ENCODE measurements at places on chromosomes 16 and 17.
A peak's percentile ranks its signal among the peaks of the same experiment; 100 is the strongest.

DNA sequence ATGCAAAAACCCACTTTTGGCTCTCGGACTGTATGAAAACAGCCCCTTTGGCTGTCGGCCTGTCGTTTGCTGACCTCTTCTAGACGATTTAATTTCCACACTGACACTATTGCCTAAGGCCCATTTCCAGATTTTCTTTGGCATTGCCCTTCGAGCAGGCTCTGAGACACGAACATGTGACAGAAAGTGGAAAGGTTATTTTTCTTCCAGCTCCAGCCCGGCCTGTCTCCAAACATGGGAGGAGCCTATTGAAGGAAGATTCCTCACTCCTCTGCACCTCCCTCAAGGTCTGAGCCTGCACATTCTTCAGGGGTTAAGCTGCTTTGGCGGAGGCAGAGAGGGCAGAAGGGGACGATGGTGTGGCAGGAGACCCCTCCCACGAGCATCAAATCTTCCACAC is 85.9 kb upstream of the FOXF1 start:
- no peak for DNase-seq

GRCh38 chr17:68805609-68806008 is 149.6 kb downstream of the ABCA8 start:
- no peak for DNase-seq

DNA sequence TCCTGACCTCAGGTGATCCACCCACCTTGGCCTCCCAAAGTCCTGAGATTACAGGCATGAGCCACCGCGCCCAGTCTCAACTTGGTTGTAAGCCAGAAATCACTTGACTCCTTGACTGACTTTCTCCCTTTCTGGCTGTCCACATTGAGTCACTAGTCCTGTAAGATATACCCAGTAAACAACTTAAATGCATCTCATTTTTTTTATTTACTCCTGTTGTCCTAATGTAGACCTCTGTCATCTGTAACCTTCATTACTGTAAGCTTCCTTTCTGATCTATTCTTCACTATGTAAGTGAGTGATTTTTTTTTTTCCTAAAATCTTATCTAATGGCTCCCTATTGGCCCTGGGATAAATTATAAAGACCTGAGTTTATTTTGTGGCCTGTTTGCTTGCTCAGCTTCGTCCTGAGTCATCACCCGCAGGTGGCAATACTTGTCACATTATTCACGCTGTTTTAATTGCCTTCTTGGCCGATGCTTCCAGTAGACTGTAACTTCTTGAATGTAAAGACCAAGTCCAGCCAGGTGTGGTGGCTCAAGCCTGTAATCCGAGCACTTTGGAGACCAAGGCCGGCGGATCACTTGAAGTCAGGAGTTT is 41.0 kb downstream of the PAFAH1B1 start:
- DNase-seq, result no peak

DNA sequence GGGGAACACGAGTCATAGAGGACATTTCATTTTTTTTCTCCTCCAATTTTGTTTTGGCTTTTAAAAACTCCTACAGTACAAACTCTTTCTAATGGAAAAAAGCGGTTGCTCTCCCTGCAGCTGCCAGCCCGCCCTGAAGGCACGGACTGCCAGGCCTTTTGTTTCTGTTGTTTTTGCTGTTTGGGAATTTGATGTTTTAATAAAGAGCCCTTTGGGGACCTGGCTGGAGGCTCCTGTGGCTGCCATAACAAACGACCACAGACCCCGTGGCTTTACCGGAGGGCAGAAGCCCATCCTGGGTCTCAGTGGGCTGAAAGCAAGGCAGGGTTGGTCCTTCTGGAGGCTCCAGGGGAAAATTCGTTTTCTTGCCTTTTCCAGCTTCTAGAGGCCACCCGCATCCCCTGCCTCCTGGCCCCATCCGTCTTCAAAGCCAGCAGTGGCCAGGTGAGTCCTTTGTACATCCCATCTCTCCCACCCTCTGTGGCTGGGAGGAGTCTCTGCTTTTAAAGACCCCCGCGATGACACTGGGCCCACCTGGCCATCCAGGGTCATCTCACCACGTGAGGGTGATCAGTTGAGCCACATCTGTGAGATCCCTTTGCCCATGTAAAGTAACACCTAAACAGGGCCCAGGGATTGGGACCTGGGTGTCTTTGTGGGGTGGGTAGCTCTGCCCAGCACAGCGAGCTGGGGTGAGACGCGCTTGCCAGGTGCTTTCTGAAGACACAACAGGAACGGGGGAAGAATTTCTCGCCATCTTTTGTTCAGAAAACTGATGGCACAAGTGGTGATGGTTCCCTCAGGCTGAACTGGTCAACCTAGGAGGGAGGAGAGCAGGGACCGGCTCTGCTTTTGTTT is 113.9 kb downstream of the BANP start:
- no peak for DNase-seq

GRCh38 chr17:5405400-5405799 is 14.1 kb downstream of the NUP88 start:
- no peak for DNase-seq

- no peak for DNase-seq
Measured at GRCh38 chr17:65533056-65533745, 28.2 kb downstream of the AXIN2 start.

GRCh38 chr17:77280304-77281121 is 139.7 kb downstream of the SEC14L1 start:
- DNase-seq, result no peak

DNA sequence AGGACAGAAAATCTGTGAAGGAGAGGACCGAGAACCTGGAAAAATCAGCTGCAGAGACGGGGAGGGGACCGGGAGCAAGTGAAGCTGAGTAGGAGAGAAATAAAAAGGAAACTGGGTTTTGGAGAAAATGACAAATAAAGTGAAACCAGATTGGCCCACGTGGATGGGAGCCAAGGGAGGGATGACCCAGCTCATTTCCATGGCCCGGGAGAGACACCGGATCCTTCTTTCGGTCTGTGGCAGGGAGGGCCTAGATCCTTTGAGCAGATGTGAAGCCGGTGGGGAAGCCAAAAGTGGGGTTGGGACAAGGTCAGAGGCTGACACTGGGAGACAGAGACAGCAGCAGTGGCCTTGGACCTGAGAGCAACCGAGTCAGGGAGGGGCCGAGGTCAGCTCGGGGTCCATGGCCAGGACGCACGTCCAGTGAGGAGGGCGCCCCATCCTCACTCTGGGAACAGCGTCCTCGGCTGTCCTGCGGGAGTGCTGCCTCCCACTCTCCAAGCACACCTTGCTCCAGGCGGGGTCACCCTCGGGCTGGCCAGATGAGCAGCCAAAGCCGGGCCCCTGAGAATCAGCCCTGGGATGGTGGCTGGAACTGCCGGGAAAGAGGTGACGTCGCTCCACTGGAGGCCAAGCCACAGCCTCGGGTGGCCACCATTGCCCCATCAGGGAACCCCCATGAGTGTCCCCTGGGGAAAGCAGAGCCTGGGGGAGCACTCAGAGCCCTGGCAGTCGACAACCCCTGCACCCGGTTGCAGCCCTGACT is 50.8 kb upstream of the CDR2 start:
- DNase-seq, result no peak

GRCh38 chr17:72446525-72447250 is 325.9 kb downstream of the SOX9 start:
- no peak for DNase-seq

DNA sequence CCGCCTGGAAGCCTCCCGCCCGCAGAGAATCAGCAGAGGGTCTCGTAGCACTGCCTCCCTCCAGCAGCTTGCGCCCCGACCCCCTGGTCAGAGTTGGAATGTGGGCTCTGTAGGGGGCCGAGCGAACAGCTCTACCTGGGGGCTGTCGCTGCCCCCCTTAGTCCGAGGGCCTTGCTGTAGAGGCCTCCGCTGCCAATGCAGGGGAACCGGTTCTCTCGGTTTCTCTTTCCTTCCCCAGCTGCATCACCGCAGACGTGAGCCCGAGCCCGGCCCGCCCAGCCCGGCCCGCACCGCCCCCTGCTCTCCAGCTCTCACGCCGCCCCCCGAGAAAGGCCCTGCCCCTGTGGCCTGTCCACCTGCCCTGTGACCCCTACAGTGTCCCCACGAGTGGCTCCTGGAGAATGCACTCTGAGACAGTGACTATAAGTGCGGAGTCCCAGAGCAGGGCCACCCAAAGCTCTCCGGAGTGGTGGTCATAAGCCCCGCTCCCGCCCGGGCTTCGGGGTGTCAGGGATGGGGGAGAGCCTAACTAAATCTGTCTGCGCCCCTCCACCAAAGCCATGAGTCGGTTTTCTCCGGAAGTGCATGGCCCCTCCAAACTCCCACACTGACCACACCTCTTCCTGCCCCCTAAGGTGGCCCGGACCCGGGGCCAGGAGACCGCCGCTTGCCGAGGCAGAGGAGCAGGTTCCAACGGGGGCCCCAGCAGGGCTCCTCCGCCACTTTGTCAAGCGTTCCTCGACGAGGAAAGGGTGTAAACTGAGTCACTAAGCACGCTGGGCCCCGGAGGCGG is 1.7 kb downstream of the ARHGAP27 start:
- no peak for DNase-seq

- no peak for DNase-seq
Measured at GRCh38 chr17:61863801-61864126, 436 bp upstream of the BRIP1 start.

- no peak for DNase-seq
Measured at GRCh38 chr17:69470702-69471101, 56.2 kb downstream of the MAP2K6 start.

GRCh38 chr16:75483222-75483621 is 12.0 kb downstream of the CHST6 start:
- no peak for DNase-seq

DNA sequence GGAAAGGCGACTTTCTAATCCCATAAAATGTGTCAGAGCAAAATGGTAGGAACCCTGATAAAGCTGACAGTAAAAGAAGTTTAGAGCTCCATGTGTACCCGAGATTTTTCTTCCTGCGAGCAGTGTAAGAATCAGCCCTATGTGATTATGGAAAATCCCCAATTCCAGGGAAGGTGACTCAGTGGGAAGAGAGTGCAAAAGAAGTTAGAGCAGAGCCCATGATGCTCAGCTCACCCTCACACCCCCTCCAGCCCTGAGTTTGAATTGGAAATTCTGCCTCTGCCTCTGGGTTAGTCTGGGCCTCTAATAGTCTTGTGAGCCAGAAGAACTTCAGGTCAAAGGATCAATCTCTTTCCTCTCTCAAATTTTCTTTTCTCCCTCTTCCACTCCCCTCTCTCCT is 12.5 kb downstream of the C17orf78 start:
- no peak for DNase-seq

- DNase-seq, result no peak
Measured at GRCh38 chr16:3068487-3068886, 3.0 kb downstream of the IL32 start.

DNA sequence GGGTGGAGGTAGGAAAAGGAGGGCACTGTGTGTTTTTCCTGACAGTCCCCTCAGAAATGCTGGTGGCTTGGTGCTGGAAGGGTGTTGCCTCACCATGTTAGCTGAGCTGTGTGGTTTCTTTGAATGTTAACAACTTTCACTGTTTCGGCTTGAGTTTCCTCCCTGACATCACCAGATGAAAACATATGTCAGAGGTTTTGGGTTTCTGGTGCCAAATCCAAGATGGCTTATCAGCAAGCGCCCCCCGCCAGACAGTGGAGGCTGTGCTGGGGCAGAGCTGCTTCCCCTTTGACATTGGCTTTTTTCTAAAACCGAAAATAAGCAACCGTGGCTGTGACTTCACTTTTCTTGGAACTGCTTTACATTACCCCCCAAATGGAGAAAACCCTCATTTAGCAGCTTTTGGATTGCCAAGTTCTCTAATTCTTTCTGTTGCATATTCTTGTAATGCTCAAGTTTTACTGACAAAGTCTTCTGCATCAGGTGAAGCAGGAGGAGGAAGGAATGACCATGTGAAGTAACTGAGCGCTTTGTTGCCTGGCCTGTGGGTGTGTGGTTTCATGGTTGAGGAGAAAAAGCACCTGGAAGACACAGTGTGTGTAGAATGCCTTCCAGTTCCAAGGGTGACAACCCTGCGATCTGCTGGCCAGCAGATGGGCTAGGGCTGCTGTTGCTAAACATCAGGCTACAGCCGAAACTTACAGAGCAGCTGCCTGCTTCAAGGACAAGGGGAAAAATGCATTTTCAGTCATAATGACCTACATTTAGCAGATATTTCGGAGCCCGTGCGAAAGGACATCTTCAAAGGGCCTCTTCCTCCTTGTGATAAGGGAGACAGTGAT is 9.7 kb downstream of the RMI2 start:
- DNase-seq, result peak; percentile 31

- no peak for DNase-seq
Measured at GRCh38 chr16:85728879-85729278, 22.0 kb downstream of the C16orf74 start.

DNA sequence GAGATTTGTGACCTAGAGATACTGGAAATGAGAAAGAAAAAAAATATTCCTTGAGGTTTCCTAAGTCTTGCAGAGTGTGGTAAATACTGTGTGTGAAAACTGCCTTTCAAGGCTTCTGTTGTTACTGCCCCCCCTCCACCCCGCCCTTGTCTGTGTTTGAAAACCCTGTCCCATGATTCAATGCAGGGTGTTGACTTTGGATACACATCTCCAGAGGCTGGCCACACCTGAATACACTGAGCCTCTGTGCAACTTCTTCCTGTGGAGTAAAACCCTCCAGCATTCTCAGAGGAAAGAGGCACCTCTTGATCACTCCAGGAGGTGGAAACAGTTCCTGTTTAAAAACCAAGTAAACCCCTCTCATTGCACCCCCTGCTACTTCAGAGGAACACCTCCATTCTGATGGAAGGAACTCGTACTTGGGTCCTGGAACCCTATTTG is 123.0 kb upstream of the CACNG5 start:
- no peak for DNase-seq

DNA sequence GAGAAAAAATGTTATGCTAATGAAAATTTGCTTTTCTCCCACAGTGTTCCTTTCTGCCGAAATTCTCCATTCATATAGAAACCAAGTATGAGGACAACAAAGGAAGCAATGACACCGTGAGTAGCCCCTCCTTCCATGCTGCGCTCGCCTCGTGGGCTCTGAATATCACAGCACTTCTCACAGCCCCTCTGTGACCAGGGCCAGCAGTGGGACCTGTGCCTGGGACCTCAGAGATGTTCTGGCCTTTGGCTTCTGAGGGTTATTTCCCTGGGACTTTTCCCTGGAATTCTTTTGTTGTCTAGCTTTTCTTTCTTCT is 139.6 kb upstream of the NOL11 start:
- no peak for DNase-seq

DNA sequence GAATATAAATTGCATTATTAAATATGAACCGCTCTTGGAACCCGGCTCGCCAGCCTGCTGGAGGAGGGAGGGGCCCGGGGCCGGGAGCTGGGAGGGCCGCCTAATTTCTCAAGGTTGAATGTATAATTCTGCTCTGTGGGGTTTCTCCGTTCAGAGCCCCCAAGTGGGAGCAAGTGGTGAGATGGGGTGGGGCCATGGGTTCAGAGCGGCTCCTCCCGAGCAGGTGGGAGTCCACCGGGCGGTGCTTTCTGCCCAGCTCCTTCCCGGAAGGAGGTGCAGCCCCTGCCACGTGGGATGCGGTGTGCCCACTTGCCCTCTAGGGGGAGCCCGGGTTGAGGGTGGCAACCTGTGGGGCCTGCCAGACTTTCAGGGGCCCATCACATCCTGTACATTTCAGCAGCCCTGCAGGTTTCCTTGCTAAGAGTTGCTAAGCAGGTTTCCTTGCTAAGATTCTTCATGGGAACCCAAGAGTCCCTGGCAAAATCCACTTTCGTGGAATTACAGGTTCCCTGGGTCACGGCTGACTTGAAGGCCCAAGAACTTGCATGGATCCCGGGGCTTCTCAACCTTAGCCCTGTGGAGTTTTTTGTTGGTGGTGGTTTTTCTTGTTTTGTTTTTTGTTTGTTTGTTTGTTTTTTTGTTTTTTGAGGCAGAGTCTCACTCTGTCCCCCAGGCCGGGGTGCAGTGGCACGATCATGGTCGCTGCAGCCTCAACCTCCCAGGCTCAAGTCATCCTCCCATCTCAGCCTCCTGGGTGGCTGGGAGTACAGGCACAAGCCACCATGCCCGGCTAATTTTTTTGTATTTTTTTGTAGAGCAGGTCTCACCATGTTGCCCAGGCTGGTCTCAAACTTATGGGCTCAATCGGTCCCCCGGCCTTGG is 196.7 kb upstream of the GSE1 start:
- DNase-seq, result peak; percentile 42
